Renal pelvis (tissue), 12 donors: ENCODE measurements at places on chromosomes 3 and 15. TPM values are rescaled to one million over a fixed set of nuclear protein-coding genes. Genes with fewer than 3 reads are reported as not detected.

Gene ACAD9
- 46.6 TPM for polyA plus RNA-seq

Gene C3orf18
- 16.9 TPM for polyA plus RNA-seq

Gene JMJD7
- polyA plus RNA-seq: 10.0 TPM

Gene LTF
- 3.6 TPM for polyA plus RNA-seq

Gene LRRC34
- polyA plus RNA-seq: 9.7 TPM

Gene IMPG2
- 0.61 TPM for polyA plus RNA-seq

Gene CYP1A2
- 0.09 TPM for polyA plus RNA-seq

Gene LSAMP
- polyA plus RNA-seq: 12.5 TPM

Gene FAM107A
- 3.9 TPM for polyA plus RNA-seq

Gene PLA2G4E
- polyA plus RNA-seq: not detected

GRCh38 chr3:40913641-40914040 is 285.7 kb upstream of the CTNNB1 start:
- DNase-seq: no peak

- no peak for DNase-seq
Observed at GRCh38 chr15:96838081-96838480, 507.6 kb downstream of the NR2F2 start.

GRCh38 chr3:77815467-77815866 is 775.6 kb downstream of the ROBO2 start:
- no peak for DNase-seq

- DNase-seq: no peak
Observed at GRCh38 chr3:23919628-23920027, 2.7 kb downstream of the RPL15 start.

GRCh38 chr3:125366132-125366531 is 9.0 kb downstream of the ZNF148 start:
- DNase-seq: no peak

DNA sequence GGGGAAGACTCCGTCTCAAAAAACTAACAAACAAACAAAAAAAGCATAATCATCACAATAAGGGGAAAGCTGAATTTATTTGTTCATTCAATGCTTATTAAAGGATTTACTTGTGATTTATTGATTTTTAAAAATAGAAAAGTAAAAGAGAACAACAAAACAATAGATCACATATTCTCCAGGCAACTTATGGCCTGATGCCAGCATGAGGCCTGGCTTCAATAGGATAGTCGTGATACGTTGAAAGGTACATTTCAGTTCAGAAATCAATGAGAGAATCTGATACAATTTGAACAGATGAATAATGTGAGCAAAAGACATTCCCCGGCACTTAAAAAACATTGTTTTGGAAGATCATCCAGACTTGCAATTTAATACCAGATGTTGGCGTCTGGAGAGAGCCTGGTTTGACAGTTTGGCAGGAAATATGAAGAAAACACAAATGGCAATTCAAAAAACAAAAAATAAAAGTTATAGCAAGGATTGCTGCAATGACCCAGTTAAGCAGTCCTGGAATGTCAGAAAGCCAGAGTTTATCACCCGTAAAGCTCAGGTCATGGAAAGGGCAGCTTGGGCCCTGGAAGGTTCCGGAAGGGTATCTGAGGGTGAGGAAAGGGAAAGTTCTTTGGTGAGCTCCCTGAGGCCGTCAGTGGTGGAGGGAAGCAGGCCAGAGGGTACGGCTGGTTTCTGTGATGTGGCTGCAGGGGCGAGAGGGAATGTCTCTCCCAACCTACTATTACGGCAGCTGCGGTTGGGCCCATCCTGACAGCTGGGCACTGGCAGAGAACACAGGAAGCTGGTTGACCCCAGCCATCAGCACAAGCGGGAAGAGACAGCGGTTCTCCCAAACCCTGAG is 230.2 kb upstream of the HES1 start:
- DNase-seq: peak; percentile 33

GRCh38 chr3:189714991-189715961 is 84.1 kb downstream of the TP63 start:
- DNase-seq: no peak

- DNase-seq: no peak
Observed at GRCh38 chr3:87625876-87626275, 349.5 kb upstream of the POU1F1 start.

DNA sequence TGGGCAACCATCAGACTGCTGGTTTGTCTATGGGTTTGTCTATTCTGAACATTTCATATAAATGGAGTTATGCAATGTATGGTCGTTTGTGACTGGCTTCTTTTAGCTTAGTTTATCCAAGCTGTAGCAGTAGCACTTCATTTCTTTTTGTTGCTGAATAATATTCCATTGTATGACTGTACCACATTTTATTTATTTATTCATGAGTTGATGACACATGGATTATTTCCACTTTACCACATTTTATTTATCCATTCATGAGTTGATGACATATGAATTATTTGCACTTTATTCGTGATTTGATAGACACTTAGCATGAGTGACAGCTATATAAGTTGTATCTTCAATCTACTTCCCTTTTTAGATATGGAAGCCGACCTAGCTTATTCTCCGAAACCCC is 70.0 kb downstream of the IQGAP1 start:
- DNase-seq: no peak

GRCh38 chr3:44924457-44925084 is 50.2 kb downstream of the TGM4 start:
- no peak for DNase-seq

GRCh38 chr3:62229908-62230307 is 143.4 kb downstream of the FEZF2 start:
- DNase-seq: no peak

GRCh38 chr15:100732211-100733055 is 130.0 kb downstream of the ASB7 start:
- DNase-seq: no peak

- DNase-seq: no peak
Observed at GRCh38 chr3:177689077-177689476, 491.8 kb upstream of the TBL1XR1 start.

- no peak for DNase-seq
Observed at GRCh38 chr15:75836959-75837334, 6.3 kb upstream of the UBE2Q2 start.

- no peak for DNase-seq
Observed at GRCh38 chr3:189841473-189842205, 210.4 kb downstream of the TP63 start.

GRCh38 chr15:73686781-73687256 is 2.6 kb downstream of the CD276 start:
- no peak for DNase-seq

DNA sequence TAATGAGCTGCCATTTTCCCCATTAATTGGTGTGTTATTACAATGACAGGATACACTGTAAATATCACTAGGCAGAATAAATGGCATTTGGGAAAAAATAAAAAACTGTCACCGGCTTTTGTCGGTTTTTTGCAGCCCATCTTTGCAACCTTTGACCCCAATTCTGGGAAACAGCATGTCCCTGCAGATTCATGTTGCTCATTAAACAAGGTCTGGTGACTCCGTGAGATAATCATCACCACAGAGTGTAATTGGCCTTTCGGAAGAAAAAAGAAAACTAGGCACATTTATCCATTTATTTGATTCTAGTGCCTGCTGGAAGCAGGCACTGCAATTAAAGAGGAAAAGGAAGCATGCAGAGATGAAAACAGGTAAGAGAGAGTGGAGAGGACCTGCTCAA is 64.5 kb downstream of the TRAT1 start:
- DNase-seq: peak; percentile 4

DNA sequence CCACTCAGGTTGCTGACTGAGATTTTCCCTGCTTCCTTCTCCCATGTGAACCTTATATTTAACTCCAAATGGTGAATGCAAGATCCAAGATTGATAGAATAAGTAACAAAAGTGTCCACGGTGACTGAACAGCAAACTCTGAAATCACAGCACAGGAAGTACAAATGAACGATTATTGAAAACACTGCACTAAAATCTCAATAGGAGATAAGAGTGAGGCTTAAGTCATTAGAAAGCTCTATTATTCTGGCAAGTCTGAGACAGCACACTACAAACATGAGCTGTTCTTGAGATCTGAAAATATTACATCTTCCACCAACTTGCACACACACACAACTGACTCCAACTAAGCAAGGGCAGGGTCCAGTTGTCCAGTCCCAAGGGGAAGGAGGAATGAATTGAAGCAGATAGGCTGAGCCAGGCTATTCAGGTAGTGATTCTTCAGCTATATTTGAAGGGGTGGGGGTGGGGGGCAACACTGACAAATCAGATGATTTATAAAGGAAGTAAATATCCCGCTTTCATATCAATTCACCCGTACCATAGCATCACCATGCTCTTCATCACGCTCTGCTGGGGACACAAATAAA is 2.9 kb downstream of the ZNF385D start:
- no peak for DNase-seq

DNA sequence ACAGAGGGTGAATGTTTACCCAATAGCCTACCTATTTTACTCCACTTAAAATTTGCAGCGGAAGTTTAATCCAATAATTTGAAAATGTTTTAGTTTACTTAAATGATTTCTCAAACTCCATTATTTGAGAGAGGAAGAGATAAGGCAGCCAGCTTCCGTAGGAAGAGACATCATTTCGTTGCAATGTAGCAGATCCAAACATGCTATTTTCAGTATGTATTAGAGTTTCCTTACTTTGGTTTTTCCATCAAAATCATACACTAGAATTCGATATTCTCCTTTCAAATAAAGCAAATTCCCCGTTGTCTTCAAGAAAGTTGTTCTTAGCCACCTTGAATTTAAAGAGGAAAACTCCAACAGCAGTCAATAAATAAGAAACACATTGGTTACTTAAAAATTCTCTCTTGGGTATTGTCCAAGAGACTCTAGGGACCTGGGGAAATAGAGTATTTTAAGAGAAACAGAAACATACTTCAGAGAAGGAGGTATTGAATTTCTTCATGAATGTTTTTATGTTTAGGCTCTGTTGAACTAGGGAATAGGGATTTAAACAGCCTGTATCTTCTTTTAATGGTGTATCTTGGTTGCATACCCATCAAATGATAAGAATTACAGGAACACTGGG is 324.5 kb upstream of the GBE1 start:
- no peak for DNase-seq

DNA sequence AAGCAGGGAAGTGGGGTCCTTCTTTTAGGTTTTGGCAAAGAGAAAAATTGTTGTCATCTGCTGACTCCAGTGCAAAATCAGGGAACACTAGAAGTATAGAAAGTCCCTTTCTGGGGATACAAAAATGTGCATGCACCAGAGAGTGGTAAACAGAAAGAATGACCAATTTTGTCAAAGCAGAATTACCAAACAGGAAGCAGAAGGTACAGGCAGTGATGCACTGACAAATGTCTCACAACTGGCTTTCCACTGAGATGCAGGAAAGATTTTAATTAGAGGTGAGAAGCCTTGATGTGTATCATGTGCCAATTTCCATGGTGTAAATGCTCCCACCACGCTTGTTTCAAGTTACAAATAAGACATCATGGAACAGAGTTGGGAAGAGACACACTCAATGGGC is 66.0 kb downstream of the TRIM69 start:
- no peak for DNase-seq

GRCh38 chr3:111070772-111071256 is 802 bp upstream of the NECTIN3 start:
- DNase-seq: no peak

- peak; percentile 21 for DNase-seq
Observed at GRCh38 chr3:173411375-173411973, 13.9 kb downstream of the NLGN1 start.

- DNase-seq: no peak
Observed at GRCh38 chr3:24199775-24200247, 254.7 kb downstream of the NR1D2 start.

DNA sequence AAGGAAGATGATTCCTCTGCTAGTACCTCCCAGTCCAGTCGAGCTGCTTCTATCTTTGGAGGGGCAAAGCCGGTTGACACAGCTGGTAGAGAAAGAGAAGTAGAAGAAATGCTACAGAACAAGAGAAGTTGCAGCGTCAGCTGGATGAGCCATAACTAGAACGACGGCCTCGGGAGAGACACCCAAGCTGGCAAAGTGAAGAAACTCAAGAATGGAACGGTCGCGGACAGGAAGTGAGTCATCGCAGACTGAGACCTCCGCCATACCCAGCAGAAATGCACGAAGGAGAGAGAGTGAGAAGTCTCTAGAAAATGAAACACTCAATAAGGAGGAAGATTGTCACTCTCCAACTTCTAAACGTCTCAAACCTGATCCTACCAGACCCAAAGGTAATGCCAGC is 19.0 kb upstream of the PARP14 start:
- no peak for DNase-seq

DNA sequence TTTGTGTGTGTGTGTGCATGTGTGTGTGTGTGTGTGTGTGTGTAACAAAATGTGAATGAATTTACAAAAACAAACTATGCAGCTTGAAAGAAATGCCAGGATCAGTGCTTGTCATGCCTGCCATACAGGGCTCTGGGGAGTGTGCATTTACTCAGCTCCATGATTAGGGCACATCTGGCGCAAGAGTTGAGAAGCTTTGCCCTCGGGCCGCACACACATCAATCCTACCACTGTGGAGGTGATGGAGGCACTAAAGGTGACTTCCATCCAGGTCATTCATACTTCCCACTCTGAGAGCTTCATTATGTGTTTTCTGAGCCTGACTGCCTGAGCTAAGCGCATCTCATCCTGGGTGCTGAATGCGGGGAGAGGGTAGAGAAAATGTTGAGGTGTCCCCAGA is 72.0 kb upstream of the ZBED2 start:
- DNase-seq: no peak
